Activated naive CD4-positive, alpha-beta T cell treated with anti-CD3 and anti-CD28 coated beads, Interleukin-2, amount 50 U/mL, for 72 hours (primary cell): ENCODE measurements at places on chromosomes 1 and 21. TPM values are rescaled to one million over a fixed set of nuclear protein-coding genes. Genes with fewer than 3 reads are reported as not detected.

Gene TNFRSF9
- 10.8 TPM for total RNA-seq

GRCh38 chr1:181257117-181257516, 168.6 kb downstream of the IER5 start:
- DNase-seq: no peak

GRCh38 chr1:201754353-201754752, 74.6 kb upstream of the IPO9 start:
- no peak for DNase-seq

GRCh38 chr1:107525145-107525544, 384.3 kb downstream of the NTNG1 start:
- DNase-seq: no peak

DNA sequence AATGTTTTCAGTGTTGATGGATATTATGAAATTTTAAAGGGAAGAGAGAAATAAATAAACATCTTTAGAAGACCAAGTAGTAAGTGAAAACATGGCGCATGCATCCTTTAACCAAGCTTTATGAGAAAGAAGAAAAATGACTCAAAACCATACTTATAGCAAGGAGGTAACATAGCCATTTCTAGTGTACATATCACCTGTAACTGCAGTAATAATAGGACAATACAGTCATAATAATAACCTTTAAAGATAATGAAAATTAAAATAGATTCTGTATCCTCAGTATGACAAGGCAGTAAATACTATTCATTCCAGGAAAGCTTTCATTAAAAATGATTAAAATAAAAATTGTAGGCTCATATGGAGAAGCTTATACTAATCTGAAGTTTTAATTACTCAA, 141.2 kb downstream of the COL24A1 start:
- no peak for DNase-seq

DNA sequence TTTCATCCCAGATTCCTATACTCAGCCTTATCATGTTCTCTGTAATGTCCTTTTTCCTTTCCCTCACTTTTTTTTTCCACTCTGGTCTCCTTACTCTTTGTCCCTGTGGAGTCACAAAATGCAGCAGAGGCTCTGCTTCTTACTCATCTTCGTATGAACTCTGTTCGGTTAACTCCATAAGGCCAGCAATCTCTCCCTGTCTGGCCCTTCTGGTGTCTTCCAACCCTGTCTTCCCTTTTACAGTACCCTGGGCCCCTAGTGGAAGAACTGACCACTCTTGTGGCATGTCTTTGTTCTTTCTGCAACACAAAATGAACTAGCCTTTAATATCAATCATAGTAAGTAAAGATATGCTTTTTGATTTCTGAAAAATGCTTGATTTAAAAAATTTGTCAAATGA, 7.1 kb downstream of the CD101 start:
- no peak for DNase-seq

GRCh38 chr1:160009081-160009480, 22.7 kb downstream of the PIGM start:
- no peak for DNase-seq

Gene BTBD8
- 2.1 TPM for total RNA-seq

Gene TMOD4
- 0.78 TPM for total RNA-seq

Gene ATP5PF
- 114 TPM for total RNA-seq

Gene ALG6
- 21.1 TPM for total RNA-seq

DNA sequence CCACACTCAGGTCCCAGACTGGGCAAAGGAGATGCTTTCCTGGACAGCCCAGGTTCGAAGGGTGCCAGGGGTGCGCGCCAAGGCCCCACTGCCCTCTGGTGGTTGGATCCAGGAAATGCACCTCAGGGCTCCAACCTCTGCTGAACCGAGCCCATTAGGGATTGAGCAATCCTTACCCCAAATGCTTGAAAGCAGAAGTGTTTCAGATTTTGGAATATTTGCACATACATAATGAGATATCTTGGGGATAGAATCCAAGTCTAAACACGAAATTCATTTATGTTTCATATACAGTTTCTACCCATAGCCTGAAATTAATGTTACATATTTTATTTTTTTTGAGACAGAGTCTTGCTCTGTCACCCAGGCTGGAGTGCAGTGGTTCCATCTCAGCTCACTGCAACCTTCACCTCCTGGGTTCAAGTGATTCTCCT, 57.4 kb downstream of the SLC9A1 start:
- peak; percentile 84 for DNase-seq

Gene SOX13
- 0.73 TPM for total RNA-seq

DNA sequence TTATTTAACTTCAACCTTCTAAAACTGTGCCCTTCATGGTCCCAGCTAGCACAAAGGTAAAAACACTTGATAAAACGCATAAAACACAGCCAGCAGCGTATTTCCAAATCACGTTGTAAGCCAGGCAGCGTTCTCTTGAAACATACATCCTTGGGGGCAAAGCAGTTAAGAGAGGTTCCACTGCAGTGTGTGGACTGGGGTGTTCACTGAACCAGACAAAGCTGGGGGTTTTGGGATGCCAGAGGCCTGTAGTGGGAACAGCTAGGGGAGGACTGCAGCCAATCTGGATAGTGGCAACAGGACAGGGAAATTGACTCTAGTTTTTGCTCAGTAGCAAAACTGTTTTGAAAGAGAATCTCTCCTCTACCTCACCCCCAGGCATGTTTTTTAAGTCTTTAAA, 21.5 kb upstream of the ATP5PO start:
- DNase-seq: no peak

DNA sequence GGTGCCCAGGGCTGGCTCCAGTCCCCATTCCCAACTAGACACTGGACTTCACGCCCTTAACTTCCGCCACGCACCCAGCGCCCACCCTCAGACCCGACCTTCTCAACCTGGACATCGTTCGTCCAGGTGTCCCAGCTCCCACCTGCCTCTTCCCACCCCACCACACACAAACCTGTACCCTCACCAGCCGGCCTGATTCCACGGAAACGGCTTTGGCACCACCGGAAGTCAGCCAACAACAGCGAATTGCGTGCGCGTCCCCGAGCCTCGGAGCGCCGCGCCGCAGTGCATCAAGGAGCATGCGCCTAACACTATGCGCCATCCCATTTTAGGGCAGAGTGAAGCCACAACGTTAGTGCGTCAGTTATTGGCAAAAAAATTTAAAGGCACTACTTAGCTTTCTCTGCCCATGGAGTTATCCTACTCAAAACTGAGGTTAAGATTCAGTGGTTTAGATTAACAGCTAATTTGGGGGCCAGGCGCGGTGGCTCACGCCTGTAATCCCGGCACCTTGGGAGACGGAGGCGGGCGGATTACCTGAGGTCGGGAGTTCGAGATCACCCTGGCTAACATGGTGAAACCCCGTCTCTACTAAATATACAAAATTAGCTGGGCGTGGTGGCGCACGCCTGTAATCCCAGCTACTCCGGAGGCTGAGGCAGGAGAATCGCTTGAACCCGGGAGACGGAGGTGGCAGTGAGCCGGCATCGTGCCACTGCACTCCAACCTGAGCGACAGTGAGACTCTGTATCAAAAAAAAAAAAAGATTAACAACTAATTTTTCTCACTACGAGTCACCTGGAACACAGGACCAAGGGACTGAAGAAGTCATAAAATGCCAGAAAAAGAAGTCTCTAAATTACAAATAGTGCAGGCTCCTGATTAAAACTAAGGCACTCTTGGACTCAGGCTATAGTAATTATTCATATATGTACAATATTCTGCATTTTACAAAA, at the start of gene GON4L:
GON4L (minus strand) TSS at position 240 of the 956 bp plus-strand sequence. CDS start 3,434 bp downstream, outside the sequence.
- peak; percentile 84 for DNase-seq

- no peak for DNase-seq
Observed at GRCh38 chr1:21828075-21828474, 16.0 kb downstream of the LDLRAD2 start.

- no peak for DNase-seq
Observed at GRCh38 chr1:200213921-200214320, 186.4 kb downstream of the NR5A2 start.

DNA sequence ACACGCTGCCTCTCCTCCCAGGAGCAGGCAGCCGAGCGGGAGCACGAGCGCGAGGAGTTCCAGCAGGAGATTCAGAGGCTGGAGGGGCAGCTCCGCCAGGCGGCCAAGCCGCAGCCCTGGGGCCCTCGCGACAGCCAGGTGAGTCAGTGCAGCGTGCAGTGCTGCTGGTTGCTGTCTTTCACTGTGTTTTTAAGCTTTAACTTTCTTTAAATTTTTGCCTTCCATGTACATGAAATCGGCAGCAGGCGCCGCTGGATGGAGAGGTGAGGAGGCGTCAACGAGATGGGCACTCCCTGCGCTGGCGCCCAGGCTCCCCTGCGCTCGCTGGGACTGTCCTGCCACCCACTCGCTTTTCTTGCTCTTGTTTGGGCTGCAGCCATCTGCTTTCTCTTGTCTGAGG, 60.7 kb upstream of the DIP2A start:
- no peak for DNase-seq

Gene IQGAP3
- 5.1 TPM for total RNA-seq

DNA sequence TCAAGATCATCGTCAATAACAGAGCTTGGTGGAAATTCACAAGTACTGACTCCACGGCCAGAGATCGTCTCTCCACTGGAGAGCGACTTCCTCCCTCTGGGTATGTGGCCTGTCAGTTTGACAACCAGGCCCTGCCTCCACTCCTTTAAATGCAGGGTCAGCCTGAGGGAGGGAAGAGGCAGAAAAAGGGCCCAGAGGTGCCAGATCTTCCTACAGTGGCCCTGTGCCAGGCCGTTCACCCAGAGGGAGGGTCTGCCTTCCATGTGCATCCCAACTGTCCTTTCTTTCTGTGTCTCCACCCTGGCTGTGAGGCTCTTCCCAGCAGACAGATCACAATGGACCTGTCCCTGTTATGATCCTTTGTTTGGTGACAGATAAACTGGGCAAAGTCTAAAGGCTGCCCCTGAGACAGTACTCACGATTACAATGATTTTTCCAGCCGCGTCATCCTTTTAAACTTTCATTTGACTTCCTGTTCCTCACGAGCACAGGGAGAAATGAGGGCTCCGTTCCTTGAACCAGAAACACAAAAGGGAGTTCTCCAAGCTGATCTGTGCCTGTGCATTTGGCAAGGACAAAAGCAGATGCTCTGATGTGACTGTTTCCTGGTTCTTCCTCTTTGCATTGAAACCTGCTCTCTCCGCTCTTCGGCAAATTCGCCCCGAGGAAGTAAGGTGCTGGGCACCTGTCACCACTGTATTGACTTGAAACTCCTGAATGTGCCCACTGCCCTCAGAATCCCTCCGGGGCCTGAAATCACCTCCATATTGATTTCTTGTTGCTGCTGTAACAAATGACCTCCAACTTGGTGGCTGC, 126.7 kb downstream of the PGBD5 start:
- peak; percentile 14 for DNase-seq

DNA sequence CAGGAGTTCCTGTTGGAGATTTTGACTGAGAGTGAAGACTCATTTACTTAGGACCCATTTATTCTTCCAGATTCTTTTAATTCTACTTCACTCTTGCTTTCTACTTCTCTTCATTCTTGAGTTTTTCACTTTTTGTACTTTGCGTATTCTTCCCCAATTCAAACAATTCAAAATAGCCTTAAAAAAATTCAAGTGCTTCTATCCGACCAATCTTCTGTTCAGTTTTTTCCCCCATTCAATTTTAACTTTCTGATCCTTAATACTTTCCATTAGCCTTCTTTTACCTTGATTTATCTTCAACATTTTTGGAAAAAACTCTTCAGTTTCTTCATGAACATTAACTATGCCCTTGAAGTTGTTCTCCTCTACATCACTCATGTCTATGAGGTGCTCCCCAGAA, 21.1 kb downstream of the ZFYVE9 start:
- no peak for DNase-seq

DNA sequence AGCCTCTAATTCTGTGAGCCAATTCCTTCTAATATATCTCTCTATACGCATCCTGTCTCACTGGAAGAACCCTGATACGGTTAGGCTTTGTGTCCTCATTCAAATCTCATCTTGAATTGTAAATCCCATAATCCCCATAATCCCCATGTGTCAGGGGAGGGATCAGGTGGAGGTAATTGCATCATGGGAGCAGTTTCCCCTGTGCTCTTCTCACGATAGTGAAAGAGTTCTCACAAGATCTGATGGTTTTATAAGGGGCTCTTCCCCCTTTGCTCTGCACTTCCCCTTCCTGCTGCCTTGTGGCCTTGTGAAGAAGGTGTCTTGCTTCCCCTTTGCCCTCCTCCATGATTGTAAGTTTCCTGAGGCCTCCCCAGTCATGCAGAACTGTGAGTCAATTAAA, 116.1 kb downstream of the MRPS6 start:
- no peak for DNase-seq

Gene TACSTD2
- 0.14 TPM for total RNA-seq

GRCh38 chr1:101000131-101000873, 25.3 kb downstream of the DPH5 start:
- no peak for DNase-seq

Gene MUTYH
- total RNA-seq: 40.1 TPM

GRCh38 chr1:201954263-201955008, 867 bp upstream of the TIMM17A start:
- DNase-seq: no peak

Gene TCP10L
- total RNA-seq: 1.5 TPM

DNA sequence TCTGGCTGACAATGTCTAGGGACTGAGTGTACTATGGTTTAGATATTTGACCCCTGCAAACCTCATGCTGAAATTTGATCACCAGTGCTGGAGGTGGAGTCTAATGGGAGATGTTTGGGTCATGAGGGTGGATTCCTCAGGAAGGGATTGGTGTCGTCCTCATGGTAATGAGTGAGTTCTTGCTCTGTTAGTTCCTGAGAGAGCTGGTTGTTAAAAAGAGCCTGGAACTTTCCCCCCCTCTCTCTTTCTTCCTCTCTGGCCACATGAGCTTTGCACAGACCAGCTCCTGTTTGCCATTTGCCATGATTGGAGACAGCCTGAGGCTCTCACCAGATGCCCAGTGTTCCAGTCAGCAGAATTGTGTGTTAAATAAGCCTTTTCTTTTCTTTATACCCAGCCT, 36.6 kb upstream of the CNIH3 start:
- no peak for DNase-seq

GRCh38 chr1:238487931-238488330, 597.2 kb upstream of the ZP4 start:
- no peak for DNase-seq

GRCh38 chr1:192160196-192160595, 1.9 kb downstream of the RGS18 start:
- DNase-seq: no peak

DNA sequence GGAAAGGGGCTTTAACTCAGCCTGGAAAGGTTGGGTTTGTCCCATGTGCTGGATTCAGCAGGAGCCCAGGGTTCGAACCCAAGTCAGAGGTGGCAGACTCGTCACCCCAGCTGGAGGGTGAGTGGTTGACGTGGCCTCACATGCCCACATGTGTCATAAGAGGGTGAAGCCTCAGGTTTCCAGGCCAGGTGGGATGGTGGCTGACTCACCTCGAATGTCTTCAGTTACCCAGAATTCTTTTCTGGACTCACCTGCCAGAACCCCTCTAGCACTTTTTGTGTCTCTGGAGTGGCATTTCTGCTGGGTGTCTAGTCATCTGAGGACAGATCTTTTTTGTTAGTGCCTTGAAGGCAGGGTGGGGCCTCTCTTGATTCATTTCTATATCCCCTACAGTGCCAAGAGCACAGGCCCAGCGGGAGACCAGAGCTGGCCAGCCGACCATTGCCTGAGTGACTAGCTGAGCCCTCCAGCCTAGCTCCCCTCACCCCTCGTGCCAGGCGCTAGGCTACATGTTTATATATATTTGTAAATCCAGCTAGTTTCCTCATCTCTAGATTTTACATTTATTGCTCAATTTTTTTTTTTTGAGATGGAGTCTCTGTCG, 28.1 kb downstream of the IL6R start:
- no peak for DNase-seq

Gene ATP6V1G3
- 0.56 TPM for total RNA-seq
